ENCODE measurements at places on chromosomes 5 and 9. TPM values are rescaled to one million over a fixed set of nuclear protein-coding genes. Genes with fewer than 3 reads are reported as not detected.

PKD2L2 gene
- polyA plus RNA-seq = 0.13 TPM

ANKRA2 gene
- polyA plus RNA-seq = 57.2 TPM

PCA3 gene
- polyA plus RNA-seq = 0.92 TPM

DNA sequence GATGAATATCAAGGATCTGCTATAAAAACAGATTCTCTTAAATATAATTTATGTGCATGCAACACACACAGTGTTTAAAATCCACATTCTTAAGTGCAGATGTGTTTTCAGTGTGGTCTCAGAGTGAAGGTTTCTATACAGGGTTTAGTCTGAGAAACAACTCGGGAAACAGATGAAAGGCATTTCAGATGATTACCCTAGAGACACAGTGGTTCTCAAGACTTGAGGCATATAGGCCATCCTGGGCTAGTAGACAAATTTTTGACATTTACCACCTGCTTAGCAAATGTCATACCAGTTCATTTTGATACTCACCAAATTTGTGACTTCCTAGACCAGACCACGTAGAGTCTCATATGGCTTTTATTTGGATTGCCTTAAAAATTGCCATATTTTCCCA is 216.5 kb downstream of the ARL15 start:
- no peak for DNase-seq

DNA sequence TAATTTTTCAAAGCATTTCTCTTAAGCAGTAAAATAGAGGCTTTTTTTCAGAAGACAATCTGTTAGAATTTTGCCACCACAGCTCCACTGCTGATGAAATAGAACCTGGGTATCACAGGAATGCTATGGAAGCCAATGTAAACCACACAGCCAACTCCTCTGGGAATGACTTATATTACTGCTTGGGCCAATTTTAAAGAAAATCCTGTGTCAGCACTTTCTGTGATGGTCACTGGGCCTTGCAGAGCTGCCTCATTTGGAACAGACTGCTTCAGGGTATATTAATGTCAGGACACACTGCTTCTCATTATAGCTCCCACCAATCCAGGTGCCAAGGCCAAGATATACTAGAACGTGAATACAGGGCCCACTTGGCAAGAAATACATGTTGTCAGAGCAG is 144.1 kb upstream of the ACTBL2 start:
- DNase-seq = no peak

DNA sequence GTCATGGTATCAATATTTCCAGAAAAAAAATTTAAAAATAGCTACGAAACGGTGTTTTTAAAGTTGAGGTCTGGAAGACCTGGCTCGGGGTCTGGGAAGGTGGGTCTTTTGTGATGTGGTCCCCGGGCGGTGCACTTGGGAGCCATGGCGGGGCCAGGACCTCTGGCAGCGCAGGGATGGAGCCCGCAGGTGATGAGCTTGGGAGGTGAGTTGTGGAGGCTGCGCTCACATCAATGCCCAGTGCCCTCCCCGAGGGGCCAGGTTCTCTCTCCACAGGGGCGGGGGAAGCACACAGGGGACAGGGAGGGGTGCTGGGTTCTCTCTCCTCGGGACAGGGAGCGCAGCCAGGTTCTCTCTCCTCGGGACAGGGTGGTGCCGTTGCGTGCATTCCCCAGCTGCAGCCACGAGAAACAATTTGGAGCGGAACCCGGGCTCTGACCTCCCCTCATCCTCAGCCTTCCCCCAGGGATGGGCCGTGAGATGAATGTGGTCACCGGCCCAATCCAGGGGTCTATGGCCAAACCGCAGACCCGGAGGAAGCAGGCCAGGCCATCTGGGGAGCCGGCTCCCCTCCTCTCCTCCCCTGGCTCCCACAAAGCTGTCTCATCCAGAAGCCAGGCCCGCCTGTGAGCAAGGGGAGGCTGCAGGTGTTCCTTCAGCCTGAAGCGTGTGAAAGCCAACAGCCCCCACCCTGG is 25.8 kb downstream of the DBH start:
- no peak for DNase-seq
